ENCODE measurements at places on chromosomes 2 and 18. TPM values are rescaled to one million over a fixed set of nuclear protein-coding genes. Genes with fewer than 3 reads are reported as not detected.

DNA sequence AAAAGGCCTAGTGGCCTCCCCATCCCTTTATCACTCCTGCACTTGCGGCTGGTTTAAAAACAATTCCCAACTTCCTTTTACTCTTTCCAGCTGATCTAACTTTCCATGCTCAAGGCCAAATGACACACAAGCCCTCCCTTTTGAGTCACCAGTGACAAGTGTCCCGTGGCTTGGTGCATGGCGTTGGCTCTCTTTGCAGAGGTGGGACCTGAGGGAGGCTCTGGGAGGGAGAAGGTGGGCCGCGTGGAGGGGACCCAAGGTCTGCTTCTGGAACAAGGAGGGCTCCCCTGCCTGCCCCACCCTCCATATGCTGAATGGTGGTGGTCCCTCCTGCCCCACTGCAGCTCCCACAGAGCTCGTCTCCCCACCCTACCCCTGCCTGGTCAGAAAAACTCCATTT, 30.8 kb upstream of the HPCAL1 start:
- no peaks in the 10 kb centered on the region for H3K36me3 ChIP-seq
- no peak overlapping the region for H3K27ac ChIP-seq
- peak; percentile 17 for DNase-seq
- no peak overlapping the region for H3K4me3 ChIP-seq
- H3K4me1 ChIP-seq, result peaks cover 5% of the 10 kb centered on the region

DNA sequence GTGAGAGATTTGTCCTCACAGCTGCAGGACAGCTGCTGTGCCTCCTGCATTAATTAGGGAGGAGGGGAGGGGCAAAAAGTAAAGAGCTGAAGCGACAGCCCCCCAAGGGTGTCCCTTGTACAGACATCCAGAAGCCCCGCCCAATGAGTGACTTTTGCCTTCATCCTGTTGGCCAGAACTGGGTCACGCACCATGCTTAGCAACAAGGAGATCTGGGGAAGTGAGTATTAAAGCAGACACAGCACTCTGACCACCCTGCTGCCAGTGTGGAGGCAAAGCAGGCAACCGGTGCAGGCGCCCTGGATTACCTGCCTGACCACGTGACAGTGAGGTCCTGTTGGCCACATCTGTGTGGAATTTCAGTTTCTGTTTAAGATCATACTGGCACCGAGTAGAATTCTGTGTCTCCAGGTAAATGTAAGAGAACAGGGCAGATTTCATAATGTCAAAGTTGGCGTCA, 21.5 kb upstream of the BIN1 start:
- H3K36me3 ChIP-seq, result no peaks in the 10 kb centered on the region
- peak; percentile 68 for DNase-seq
- no peaks in the 10 kb centered on the region for H3K4me1 ChIP-seq

- no peaks in the 10 kb centered on the region for H3K27me3 ChIP-seq
- peak overlapping the region; percentile 98 for H3K27ac ChIP-seq
- H3K36me3 ChIP-seq, result no peaks in the 10 kb centered on the region
- no peaks in the 10 kb centered on the region for H3K4me1 ChIP-seq
- no peak for DNase-seq
Observed at GRCh38 chr18:9914334-9914583, 443 bp downstream of the VAPA start.

DNA sequence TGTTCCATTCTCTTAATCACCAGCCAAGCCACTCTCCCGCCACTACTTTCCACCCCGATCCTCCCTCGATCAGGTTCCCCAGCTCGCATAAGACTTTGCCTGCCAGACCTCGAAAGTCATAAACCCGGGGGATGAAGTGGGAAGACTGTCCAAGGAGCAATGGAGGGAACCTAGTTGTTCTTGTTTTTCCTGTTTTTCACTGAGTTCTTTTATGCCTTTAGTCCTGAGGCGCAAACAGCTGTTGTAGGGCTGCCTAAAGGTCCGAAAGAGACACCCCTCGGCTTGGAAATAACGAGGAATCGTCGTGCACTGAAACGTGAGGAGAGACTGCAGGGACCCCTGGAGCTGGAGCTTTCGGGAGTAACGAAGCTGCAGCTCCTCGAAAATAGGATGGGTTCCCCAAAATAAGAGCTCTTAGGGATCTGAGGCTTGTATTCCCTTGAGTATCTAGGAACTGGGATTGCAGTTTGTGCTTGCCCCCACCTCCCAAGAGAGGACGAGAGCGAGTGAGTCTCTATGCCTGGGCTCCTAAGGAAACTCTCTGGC, 1.7 kb upstream of the HOXD12 start:
- no peak overlapping the region for H3K27ac ChIP-seq
- H3K36me3 ChIP-seq, result no peaks in the 10 kb centered on the region
- H3K27me3 ChIP-seq, result peaks cover 92% of the 10 kb centered on the region
- H3K4me3 ChIP-seq, result peak overlapping the region; percentile 5
- peaks cover 4% of the 10 kb centered on the region for H3K4me1 ChIP-seq

GRCh38 chr2:217055624-217056023, 195.8 kb upstream of the TNP1 start:
- no peak for DNase-seq
- no peaks in the 10 kb centered on the region for H3K36me3 ChIP-seq
- H3K4me1 ChIP-seq, result no peaks in the 10 kb centered on the region

DNA sequence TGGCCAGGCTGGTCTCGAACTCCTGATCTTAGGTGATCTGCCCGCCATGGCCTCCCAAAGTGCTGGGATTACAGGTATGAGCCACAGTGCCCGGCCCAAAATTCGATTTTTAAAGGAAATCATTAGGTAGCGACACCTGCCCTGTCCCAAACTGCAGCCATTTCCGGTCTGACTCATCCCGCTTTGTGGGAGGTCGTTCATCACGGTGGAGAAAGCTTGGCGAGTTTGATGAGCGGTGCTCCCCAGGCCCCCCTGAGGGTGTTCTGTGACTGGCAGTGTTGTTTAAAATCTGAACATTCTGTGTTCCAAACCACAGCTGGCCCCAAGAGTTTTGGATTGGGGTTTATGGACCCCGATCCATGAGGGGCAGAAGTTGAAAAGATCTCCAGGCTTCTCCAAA, 53.0 kb upstream of the GLI2 start:
- H3K27me3 ChIP-seq, result no peaks in the 10 kb centered on the region
- no peak overlapping the region for H3K4me3 ChIP-seq
- H3K36me3 ChIP-seq, result no peaks in the 10 kb centered on the region

GRCh38 chr2:1486670-1487069, 73.4 kb downstream of the TPO start:
- no peaks in the 10 kb centered on the region for H3K36me3 ChIP-seq
- H3K4me1 ChIP-seq, result no peaks in the 10 kb centered on the region
- H3K27me3 ChIP-seq, result no peaks in the 10 kb centered on the region

GRCh38 chr18:26960911-26961310, 95.4 kb upstream of the AQP4 start:
- no peaks in the 10 kb centered on the region for H3K36me3 ChIP-seq
- no peak overlapping the region for H3K4me3 ChIP-seq
- H3K27ac ChIP-seq, result no peak overlapping the region
- H3K27me3 ChIP-seq, result no peaks in the 10 kb centered on the region

GRCh38 chr18:46771141-46771540, 14.3 kb upstream of the ST8SIA5 start:
- no peak overlapping the region for H3K4me3 ChIP-seq
- no peaks in the 10 kb centered on the region for H3K36me3 ChIP-seq
- no peak overlapping the region for H3K27ac ChIP-seq
- no peak for DNase-seq
- no peaks in the 10 kb centered on the region for H3K27me3 ChIP-seq

DNA sequence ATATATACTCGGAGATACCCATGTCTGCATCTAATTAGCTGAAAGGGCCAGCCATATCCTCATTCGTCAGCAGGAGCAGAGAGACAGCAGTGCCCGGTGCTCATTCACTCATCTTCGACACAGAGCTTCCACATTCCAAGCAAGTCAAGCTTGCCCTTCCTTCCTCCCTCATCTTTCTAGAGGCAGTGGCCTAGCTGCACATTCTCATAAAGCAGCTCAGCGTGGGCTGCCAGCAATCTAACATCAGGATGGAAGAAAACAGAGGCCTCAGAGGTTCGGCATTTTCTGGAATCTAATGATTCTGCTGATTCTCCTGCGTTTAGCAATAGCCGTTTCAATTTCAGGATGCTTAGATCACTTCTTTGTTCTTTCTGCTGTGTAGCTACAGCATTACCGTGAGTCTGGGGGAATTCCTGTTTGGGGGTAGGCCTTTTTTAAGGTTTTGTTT, 68.8 kb downstream of the CLHC1 start:
- DNase-seq, result no peak
- peaks cover 5% of the 10 kb centered on the region for H3K4me1 ChIP-seq
- peak overlapping the region; percentile 39 for H3K27ac ChIP-seq
- H3K27me3 ChIP-seq, result no peaks in the 10 kb centered on the region
- H3K4me3 ChIP-seq, result no peak overlapping the region
- no peaks in the 10 kb centered on the region for H3K36me3 ChIP-seq

GRCh38 chr2:160292225-160292624, 92.2 kb upstream of the ITGB6 start:
- H3K4me1 ChIP-seq, result peaks cover 5% of the 10 kb centered on the region
- no peak for DNase-seq
- no peaks in the 10 kb centered on the region for H3K36me3 ChIP-seq
- no peak overlapping the region for H3K4me3 ChIP-seq
- no peak overlapping the region for H3K27ac ChIP-seq
- H3K27me3 ChIP-seq, result no peaks in the 10 kb centered on the region

DNA sequence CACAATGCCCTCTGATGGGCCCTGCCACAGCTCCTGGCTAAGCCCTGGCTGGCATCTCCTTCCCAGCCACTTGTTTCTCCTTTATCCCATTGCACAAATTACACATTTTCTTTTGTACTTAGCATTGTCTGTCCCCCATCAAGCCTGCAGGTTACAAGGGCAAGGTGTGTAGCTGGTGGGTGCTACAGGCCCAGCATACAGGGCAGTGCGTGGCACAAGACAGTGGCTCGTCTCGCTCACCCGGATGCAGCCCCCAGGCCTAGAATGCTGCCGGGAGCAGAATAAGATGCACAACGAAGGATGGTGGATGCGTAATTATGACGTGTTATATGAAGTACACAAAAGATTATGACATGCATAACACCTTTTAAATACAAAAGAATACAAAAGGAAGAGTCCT, 87.6 kb downstream of the EIPR1 start:
- no peak overlapping the region for H3K4me3 ChIP-seq
- no peak for DNase-seq
- H3K36me3 ChIP-seq, result no peaks in the 10 kb centered on the region
- H3K27ac ChIP-seq, result no peak overlapping the region
- no peaks in the 10 kb centered on the region for H3K4me1 ChIP-seq
- H3K27me3 ChIP-seq, result no peaks in the 10 kb centered on the region

DNA sequence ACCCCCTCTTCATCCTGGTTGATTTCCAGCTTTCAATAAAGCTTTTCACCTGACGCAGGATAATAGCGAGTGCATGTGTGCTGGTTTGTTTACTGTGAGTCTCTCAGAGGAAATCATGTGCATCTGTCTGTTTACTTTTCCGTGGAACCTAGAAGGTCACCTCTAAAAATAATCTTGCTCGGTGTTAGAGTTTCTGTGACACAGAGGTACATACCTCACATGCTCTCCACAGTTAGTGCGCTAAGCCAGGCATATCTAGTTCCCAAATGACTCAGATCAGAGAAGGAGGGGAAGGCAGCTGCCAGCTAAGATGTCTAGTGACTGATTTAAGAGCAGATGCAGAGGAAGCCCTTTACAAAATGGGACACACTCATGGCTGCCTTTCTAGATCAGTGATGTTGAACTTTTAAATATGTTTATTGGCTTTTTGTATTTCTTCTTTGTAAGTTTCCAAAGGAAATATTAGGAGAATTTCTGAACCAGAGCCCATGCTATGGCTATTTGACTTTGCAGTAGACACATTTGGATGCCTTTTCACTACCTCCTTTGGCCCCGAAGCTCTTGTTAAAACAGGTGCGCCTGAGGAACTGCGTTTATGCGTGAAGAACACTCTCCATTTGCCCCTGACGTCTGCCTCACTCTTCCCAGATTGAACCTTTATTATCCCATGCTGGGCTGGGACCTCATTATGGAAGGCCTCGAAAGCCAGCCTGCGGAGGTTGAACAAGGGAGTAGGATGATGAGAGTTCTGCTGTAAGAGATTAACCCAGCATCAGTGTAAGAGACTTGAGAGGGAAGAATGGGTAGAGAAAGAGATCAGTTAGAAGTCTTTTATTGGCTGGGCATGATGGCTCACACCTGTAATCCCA, 145.6 kb downstream of the FAM161A start:
- no peak overlapping the region for H3K27ac ChIP-seq
- no peaks in the 10 kb centered on the region for H3K36me3 ChIP-seq
- DNase-seq, result no peak
- no peak overlapping the region for H3K4me3 ChIP-seq
- H3K4me1 ChIP-seq, result no peaks in the 10 kb centered on the region
- H3K27me3 ChIP-seq, result no peaks in the 10 kb centered on the region

The MERTK gene
- 3.9 TPM for total RNA-seq

The REG1B gene
- total RNA-seq, result not detected

The AQP12B gene
- total RNA-seq, result 9.6 TPM

The CREG2 gene
- total RNA-seq, result 0.56 TPM

The RFTN2 gene
- total RNA-seq, result 0.49 TPM

The RUFY4 gene
- not detected for total RNA-seq

All from colonic mucosa (tissue), 4 donors.